ENCODE measurements at places on chromosomes 16 and 17.

- DNase-seq, result no peak
Measured at GRCh38 chr17:37637956-37638355, 5.3 kb downstream of the DDX52 start.

GRCh38 chr17:4577386-4577993 is 6.8 kb upstream of the SMTNL2 start:
- DNase-seq, result no peak

- DNase-seq, result no peak
Measured at GRCh38 chr17:71320009-71320796, 800.6 kb upstream of the SOX9 start.

GRCh38 chr16:305916-306626 is 23.1 kb downstream of the PDIA2 start:
- no peak for DNase-seq

DNA sequence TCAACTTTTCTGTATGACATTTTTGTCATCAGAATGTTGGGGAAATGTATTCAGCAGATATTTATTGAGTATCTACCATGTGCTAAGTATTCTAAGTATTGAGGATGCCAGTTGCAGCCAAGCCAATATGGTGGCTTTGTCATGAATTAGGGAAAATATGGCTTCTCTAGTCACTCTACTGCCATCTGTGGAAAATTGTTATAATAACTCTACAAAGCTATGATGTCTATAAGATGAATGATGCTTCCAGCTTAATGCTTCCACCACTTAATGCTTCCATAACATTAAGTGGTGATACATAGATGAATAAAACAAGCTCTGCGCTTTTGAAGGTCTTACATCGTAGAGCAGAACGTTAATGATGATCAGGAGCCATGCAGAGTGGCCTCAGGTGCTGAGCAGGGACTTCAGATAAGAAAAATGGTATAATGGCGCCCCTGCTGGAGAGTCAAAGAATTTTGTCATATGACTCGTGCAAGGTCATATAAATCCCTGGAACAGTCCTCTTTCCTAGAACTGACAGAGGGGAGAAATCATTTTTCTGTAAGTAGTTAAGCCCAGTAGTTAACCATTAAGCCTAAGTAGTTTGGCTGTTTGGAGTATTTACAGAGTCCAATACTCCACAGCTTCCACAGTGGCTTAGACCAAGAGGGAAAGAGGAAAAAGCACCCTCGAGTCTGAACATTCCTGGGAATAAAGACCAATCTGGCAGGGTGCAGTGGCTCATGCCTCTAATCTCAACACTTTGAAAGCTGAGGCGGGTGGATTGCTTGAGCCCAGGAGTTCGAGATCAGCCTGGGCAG is 2.7 kb upstream of the TMIGD1 start:
- peak; percentile 80 for DNase-seq

All from H9 (cell line).